ENCODE measurements at places on chromosomes 13 and 19. TPM values are rescaled to one million over a fixed set of nuclear protein-coding genes. Genes with fewer than 3 reads are reported as not detected.

- peak; percentile 35 for DNase-seq
These were observed 515 bp downstream of the UFM1 start for GRCh38 chr13:38350114-38350617.

DNA sequence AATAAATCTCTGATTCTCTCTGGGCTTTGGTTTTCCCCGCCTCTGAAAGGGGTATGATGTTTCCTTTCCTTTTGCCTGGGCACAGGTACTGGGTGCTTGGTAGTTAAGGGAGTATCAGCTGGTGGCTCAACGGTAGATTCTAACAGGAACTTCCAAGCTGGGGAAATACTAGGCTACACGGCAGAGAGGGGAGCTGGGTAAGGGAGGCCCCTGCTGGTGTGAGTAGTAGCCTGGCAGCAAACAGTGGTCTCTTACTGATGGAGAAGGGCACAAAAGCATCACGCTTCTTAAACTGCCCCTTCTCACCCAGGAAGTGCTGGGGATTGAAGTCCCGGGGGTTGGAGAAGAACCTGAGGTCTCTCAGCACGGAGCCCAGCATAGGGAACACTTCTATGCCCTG lies 26.9 kb upstream of the CYP2A7 start:
- DNase-seq, result no peak

DNA sequence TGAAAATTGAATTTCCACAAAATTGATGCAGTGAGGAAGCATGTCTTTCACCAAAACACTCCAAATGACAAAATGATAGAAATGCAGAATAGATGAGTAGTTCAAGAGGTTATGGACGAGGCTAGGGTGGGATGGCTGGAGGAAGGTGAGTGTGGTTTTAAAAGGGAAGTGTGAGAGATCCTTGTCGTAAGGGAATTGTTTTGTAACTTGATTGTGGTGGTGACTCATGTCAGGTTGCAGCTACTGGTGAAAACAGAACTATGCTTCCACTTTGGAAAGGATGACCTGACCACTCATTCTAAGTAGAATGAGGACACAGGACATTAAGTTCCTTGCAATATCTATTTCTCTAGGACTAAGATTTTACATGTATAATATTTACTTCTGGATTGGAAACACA lies 345.7 kb downstream of the MTUS2 start:
- no peak for DNase-seq

GRCh38 chr13:97475011-97475410 lies 41.0 kb downstream of the RAP2A start:
- DNase-seq, result no peak

DNA sequence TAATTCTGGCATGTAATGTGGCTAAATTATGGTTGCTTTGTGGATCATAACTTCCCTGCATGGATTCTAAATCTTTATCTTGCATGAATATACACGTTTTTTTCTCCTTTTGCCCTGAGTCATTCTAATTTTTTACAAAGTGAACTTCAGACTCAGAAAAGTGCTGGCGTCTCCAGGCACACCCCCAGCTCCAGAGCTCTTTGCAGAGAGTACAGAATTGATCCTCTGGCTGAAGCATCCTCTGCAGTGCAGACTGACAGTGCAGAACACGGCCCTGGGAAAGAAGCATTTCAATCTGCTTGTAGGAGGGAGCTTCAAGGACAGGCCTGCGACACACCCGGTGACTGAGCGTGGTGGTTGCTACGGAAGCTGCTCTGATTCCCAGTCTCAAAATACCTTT lies 228.1 kb downstream of the FGF9 start:
- DNase-seq, result no peak

DNA sequence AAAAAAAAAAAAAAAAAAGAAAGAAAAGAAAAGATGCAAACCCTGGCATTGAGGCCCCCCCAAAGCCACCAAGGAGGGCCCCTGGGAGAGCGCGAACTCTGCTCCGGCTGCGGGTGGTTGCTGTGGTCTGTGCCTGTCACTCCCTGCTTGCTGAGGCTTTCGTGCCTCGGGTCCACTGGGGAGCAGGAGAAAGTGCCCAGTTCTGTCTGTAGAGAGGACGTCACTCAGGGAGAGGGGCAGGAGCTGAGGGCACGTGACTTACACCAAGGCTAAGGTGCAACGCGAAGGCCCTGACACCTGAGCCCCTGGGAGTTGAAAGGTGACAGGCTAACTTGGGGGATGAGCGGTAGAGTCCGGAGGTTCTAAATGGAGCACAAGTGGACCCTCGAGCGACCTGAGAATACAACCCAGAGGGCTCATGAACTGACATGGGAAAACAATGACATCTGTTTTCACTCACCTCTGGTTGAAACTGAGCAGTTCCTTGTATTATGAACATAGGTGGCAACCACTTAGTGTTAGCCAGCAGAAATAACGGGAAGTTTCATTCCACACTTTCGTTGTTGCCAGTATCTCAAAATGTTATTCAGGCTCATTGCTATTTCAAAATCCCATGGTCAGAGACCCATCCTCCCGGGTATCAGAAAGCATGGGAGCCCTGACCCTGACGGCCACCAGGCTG lies 69.2 kb upstream of the TM9SF2 start:
- DNase-seq, result no peak

- DNase-seq, result peak; percentile 21
These were observed at the start of gene PRKCG for GRCh38 chr19:53881482-53882390. Gene PRKCG, plus strand, starts transcription at chr19:53882197. Its CDS starts 298 bp downstream, at chr19:53882495.

SIAH3 gene
- 9.8 TPM for total RNA-seq

GAPDHS gene
- not detected for total RNA-seq

PCDH20 gene
- 9.2 TPM for total RNA-seq
